Epithelial cell of prostate (primary cell): ENCODE measurements at places on chromosomes 6 and 20.

GRCh38 chr6:84399003-84399402, 171.6 kb upstream of the CEP162 start:
- DNase-seq: no peak

DNA sequence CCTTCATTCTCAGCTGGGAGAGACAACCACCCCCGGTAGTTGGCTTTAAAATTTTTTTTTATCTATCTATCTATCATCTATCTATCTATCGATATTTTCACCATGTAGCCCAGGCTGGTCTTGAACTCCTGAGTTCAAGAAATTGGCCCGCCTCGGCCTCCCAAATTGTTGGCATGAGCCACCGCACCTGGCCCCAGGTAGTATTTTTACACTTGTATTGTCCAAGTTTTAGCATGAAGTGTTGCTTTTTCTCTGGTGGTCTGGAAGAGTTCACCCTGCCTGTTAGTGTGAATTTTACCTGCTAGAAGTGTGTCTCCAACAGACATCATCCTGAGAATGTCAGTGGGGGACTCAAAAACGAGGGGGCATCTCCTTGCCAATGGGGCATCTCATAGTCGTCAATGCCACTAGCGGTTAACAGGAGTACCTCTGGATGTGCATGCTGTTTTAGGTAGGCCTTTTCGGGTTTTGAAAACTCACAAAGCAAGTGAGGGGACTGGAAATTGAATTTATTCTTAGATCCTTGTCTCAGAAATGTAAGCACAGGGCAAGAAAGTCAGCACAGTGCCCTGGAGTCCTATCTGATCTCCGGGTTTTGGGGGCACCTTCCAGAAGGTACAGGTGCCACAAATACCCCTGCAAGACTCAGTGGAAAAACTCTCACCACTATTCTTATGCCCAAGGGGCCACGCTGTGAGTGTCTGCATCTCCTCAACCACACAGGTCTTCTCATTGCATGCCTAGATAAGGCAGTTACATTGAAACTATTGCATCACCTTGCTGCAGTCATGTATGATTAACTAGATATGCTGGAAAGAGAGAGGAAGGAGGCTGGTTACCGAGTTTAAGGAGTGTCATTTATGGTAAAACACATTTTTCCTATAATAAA, 37.1 kb downstream of the TNFAIP3 start:
- no peak for DNase-seq

DNA sequence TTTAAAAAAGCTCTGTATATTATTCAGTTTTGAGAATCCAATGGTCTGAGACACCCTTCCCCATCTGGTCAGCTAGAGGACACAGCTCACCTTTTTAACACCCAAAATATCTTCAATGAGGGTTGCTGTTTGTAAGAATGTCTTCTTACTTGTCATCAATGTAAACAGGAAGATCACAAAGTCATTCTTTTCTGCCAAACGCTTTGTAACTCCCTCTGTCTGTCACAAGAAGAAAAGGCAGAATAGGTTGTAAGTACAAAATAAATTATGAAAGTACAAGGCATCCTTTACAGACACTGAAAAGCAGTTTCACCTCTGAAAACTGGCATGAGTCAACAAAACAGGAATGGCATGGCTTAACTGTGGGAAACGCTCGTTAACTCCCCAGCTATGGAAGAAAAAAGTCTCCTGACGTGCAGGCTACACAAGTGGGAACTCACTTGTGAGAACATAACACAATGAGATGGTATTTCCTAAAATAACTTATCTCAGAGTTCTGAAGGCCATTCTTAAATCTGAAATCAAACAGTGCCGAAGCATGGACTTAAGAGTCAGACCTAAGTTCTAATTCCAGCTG, 42.7 kb downstream of the TRPC4AP start:
- no peak for DNase-seq

DNA sequence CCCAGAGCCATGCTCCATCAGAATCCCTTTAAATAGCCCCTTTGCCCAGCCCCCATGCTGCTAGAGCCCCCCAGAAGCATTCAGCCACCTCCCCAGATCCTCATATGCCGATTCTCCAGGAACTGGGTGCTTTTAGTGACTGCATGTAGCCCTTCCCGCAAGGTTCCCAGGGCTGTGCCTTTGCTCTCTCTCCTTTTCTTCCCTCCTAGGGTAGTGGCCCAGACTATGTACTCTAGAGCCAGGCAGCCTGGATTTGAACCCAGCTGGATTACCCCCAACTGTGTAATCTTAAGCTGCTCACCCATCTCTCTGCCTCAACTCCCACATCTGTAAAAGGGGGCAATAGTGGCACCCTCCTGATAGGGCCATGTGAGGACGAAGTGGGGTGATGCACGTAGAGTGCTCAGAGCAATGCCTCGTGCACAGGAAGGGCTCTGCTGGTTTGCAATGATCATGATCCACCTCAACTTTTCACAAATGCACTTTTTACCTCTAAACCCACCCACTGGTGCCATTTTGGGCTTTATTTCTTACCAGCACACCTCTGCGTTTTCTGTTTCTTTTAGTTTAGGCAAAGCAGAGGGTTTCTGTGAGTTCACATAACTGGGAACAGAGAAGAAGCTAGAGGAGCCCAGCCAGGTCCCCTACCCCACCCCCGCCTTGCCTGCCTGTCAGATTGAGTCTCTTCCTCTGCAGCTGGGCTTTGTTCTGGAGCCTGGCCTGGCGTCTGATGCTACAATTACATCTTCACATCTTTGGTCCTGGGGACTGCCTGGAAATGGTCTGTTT, 396.5 kb downstream of the RNGTT start:
- no peak for DNase-seq

DNA sequence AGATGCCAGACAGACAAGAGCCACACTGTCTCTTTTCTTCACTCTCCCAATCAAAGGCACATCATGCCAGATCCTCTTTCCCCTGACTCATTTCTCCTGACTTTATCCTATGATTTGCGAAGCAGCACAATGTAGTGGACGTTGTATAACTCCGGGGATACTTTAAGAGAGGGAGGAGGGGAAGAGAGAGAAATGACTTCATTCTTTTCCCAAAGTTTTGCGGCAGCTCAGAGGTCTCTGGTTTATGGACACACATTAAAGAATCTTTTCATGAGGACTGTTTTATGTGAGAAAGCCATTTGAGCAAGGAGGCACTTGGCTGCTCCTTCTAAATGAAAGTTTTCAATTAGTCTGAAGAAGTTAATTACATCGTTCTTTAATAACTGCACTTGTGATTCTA, 75.1 kb upstream of the MC3R start:
- DNase-seq: no peak

- no peak for DNase-seq
Measured at GRCh38 chr6:142935553-142936517, 9.1 kb downstream of the HIVEP2 start.

DNA sequence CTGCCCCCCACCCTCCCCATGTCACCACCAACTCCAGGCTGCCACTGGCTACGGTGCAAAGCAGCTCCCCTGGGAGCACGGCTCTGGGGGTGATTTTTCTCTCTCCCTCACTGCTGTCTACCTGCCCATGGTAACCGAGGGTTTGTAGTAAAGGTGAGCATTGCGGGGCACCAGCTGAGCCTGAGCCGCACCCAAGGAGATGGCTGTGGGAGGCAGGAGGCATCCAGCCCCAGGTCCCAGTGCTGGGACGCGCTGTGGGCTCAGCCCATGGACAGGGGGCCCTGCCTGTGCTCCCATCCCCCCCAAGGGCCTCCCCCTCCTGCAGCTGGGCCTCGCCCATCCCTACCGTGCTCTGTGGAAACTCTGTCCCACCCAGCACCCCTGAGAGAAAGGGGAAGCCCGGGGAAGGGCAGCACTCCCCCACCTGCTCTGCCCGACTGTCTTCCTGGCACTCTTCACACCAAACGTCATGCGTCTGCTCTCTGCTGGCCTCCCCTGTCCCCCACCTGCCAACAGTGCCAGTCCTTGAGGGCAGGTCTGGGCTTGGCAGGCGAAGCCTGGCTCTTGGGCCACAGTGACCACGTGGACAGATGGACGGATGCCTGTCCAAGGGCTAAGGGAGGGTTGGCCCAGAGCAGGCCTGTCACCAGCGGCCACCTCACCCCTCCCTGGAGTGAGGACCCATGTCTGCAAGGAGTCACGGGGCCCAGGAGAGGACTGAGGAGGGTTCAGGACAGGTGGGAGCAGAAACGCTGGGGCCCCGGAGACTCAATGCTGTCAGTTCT, 3.8 kb upstream of the CHRNA4 start:
- no peak for DNase-seq

DNA sequence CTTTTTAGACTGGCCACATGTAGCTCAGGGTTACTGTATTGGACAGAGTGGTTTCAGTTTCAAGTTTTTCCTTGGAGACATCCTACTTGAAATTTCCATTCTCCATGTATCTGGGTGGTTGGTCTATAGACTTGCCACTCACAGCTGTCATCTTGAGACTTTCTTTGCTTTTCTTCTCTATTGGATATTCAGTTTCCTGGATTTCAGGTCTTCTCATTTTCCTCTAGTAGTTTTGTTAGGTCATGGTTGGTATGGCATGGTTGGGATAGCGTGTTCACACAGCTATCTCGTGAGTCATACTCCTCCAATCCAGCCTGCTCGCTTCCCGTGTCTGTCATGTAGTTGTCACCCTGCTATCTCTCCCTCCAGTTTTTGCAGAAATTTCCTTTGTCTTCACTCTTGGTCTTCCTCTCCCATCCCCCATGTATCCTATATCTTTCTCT, 48.3 kb downstream of the PTPN1 start:
- DNase-seq: peak; percentile 50

- DNase-seq: no peak
Measured at GRCh38 chr20:24370911-24371695, 98.3 kb upstream of the SYNDIG1 start.
